ENCODE measurements at places on chromosomes 11 and 22.

DNA sequence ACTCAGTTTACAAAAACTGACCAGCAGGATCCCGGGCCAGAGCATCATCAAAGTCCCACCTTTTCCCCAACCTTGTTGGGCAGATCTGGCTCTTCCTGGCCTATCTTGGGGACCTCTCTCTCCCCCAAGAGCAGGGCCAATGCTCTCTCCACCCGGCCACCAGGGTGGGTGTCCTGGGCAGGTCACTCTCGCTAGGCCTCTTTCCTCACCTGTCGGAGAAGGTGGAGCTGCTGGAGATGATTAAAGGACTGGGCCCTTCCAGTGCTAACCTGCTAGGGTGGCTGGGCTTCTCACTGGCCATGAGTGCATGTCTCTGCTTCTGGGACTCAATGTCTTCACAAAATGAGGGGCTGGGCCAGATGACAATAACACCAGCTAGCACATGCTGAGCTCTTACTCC, 2.9 kb upstream of the CAPN5 start:
- DNase-seq = no peak

- DNase-seq = peak; percentile 61
Observed at GRCh38 chr22:23178512-23179254, 1.6 kb upstream of the BCR start.

- DNase-seq = no peak
Observed at GRCh38 chr11:98800696-98801095, 220.1 kb upstream of the CNTN5 start.

- no peak for DNase-seq
Observed at GRCh38 chr22:20198557-20199319, 47.9 kb upstream of the CCDC188 start.

- DNase-seq = no peak
Observed at GRCh38 chr11:12675951-12676711, 1.9 kb downstream of the TEAD1 start.

- DNase-seq = no peak
Observed at GRCh38 chr22:49953027-49953679, 7.4 kb upstream of the PIM3 start.

GRCh38 chr11:60498853-60499252, 6.3 kb downstream of the MS4A12 start:
- DNase-seq = no peak

- DNase-seq = peak; percentile 24
Observed at GRCh38 chr22:44975427-44976262, 34.2 kb downstream of the PHF21B start.

GRCh38 chr22:38864361-38865191, 7.4 kb downstream of the CBX6 start:
- DNase-seq = no peak

DNA sequence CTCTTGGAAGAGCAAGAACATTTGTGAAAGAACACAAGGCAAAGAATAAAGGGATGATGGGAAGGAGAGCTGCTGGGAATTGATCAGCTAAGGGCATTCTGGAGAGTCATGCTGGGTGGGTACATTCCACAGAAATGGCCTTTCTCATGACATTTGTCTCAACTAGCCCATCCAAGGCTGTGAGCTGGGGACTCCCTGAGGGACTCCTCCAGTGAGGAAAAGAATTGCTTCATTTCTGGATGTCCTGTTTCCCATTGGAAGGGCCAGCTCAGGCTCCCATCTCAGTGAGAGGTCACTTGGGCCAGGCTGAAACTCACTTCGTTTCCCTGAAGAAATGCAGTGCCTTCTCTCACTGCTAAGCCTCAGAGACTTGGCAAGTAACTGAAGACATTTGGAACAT, 106.8 kb downstream of the CD44 start:
- DNase-seq = no peak

DNA sequence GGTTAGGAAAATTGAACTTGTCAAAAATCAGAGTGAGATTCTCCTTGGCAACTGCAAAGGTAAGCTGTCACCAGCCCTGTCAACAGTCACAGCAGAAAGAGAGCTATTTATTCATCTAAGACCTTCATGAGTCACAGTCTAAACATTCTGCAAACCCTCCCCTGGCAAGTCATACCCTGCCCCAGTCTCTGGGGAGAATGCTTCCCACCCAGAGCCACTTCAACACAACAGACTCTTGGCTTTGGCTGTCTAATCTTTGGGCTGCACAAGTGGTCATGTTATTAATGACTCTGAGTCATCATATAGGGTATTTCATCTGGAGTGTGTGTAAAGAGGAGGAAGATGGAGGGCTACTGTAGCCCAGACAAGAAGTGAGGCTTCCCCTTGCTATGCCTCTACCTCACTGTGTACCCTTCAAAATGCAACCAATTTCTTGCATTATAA, 153.4 kb downstream of the CCDC34 start:
- no peak for DNase-seq

- no peak for DNase-seq
Observed at GRCh38 chr11:111019871-111020670, 225.5 kb upstream of the POU2AF2 start.

- DNase-seq = no peak
Observed at GRCh38 chr11:68215087-68215445, 2.0 kb upstream of the KMT5B start.

GRCh38 chr11:46888636-46889035, 29.7 kb downstream of the LRP4 start:
- no peak for DNase-seq

GRCh38 chr11:59197991-59198390, 14.7 kb downstream of the MPEG1 start:
- DNase-seq = no peak

DNA sequence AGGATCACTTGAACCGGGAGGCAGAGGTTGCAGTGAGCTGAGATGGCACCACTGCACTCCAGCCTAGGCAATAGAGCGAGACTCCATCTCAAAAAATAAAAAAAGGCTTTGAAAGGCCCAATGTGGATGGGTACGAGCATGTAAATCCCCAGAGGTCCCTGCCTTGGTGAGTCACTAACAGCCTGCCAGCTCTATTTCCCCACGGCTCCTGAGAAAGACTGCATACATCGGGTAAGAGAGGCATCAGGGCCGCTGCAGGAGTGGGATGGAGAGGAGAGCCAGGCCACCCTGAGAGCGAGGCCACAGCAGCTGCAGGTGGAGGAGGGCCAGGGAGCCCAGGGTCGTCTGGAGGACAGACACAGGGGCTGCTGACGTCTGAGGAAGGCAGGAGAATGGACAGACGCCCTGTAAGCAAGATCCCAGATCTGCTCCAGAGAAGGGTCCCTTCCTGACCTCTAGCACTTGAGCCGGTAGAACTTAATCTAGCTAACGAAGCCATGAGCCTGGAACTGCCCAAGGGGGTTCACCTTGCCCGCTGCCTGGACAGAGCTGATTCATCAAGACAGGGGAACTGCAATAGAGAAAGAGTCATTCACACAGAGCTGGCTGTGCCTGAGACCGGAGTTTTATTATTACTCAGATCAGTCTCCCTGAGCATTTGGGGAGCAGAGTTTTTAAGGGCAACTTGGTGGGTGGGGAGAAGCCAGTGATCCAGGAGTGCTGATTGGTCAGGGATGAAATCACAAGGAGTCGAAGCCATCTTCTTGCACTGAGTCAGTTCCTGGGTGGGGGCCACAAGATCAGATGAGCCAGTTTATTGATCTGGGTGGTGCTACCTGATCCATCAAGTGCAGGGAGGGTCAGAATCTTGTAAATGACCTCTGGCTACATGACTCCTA, 5.1 kb upstream of the KRTAP5-9 start:
- DNase-seq = no peak

- no peak for DNase-seq
Observed at GRCh38 chr22:37318364-37319109, 36.2 kb downstream of the CYTH4 start.

GRCh38 chr11:106208760-106209159, 131.3 kb downstream of the AASDHPPT start:
- no peak for DNase-seq

- no peak for DNase-seq
Observed at GRCh38 chr11:132595246-132595645, 937.1 kb downstream of the OPCML start.

DNA sequence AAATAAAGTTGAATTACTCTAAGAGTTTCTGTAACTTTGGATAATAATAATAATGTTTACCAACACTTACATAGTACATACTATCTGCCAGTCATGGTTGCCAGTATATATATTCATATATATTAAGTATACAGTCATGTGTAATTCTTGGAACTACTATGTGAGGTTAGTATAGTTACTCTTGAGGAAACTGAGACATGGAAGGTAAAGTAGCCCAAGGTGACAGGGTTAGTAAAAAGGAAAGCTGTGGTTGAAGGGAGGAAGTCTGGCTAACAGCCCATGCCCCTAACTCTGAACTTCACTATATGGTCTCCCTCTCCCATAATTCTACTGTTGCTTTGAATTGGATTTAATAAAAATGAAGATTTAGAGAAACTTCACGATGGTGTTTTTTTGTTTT, 24.9 kb downstream of the FDX1 start:
- DNase-seq = no peak

GRCh38 chr11:56700242-56700913, 1.5 kb downstream of the OR9G1 start:
- no peak for DNase-seq

GRCh38 chr22:37643225-37643847, 3.9 kb downstream of the SH3BP1 start:
- peak; percentile 82 for DNase-seq

DNA sequence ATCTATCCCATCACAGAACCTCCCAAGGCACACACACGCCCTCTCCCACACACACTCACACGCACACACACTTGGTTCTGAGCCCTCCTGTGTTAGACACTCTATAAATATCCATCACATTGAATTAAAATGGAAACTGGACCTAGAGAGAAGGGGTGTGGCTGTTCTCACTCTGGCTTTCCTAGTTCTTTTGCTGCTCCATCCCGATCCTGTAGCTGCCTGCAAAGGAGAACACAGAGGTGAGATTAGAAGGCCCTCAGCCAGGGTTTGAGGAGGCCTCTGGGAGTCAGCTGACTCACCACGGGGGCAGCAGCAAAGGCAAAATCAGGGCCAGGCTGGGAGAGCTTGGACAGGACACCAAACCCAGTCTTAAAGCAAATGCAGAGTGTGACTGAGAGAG, 192.3 kb upstream of the CADM1 start:
- no peak for DNase-seq

DNA sequence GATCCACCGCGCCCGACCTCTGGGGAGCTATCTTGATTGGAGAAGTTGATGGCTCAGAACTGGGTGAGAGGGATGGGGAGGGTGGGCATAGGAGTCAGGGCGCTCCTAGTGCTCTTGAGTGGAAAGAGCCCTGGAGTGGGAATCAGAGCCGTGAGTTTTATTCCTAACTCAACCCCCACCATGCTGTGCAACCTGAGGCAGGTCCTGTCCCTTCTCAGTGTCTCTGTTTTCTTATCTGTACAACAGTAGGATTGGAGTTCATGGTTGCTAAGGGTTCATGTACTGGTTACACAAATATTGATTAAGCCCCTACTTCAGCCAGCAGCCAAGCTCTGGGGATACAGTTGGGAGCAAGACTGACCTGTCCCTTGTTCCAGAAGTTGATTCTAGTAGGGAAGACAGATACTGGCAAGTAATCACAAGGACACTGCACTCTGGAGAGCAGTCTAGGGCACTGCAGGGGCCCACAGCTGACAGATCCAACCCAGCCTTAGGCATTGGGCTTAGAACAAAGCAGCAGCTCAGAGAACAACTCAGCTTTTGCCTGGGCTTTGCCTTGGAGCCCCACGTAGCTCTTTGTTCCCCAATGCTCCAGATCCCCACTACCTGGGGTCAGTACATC, 12.4 kb upstream of the DAGLA start:
- no peak for DNase-seq

GRCh38 chr11:19441752-19442553, 201.2 kb upstream of the E2F8 start:
- DNase-seq = no peak

DNA sequence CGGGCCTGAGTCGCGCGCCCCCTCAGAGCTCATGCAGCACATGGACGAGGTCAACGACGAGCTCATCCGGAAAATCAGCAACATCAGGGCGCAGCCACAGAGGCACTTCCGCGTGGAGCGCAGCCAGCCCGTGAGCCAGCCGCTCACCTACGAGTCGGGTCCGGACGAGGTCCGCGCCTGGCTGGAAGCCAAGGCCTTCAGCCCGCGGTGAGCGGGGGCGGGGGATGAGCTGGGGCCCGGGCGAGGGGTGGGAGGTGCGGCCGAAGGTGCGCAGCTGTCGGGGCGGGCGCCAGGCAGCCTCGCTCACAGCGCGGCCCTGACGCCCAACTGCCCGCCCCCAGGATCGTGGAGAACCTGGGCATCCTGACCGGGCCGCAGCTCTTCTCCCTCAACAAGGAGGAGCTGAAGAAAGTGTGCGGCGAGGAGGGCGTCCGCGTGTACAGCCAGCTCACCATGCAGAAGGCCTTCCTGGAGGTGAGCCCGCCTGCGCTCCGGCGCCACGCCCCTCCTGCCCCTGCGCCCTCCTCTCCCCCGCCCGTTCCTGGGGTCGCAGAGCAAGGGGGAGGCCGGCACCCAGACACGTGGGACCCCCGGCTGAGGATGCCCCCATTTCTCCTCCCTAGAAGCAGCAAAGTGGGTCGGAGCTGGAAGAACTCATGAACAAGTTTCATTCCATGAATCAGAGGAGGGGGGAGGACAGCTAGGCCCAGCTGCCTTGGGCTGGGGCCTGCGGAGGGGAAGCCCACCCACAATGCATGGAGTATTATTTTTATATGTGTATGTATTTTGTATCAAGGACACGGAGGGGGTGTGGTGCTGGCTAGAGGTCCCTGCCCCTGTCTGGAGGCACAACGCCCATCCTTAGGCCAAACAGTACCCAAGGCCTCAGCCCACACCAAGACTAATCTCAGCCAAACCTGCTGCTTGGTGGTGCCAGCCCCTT, 20.5 kb downstream of the EPS8L2 start:
- peak; percentile 37 for DNase-seq

- no peak for DNase-seq
Observed at GRCh38 chr11:88231894-88232482, 56.7 kb upstream of the RAB38 start.

GRCh38 chr11:122920579-122920978, 38.0 kb downstream of the JHY start:
- no peak for DNase-seq

DNA sequence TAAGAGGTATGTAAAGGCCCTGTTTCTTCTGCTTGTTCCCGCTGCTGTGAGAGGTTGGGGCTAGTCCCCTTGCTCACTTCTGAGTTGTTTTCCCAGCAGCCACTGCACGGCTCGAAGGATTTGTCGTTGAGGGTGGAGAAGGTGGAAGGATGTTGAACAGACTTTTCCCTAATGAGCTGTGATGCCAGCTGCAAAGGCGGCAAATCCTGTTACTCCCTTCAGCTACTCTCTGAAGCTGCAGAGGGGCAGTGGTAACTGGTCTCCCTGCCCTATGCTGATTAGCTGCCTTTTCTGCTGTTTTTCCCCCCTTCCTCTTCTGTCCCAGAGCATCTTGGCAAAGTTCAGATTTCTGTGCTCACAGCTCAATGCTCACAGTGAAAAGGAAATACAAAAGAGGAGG, 90.4 kb upstream of the SLC25A18 start:
- DNase-seq = no peak

GRCh38 chr11:93054881-93055280, 85.4 kb downstream of the MTNR1B start:
- DNase-seq = no peak

GRCh38 chr11:74460481-74461154, 6.7 kb downstream of the KCNE3 start:
- no peak for DNase-seq
